Liver (tissue), 10 donors: ENCODE measurements at places on chromosomes 12 and 14.
A peak's percentile ranks its signal among the peaks of the same experiment; 100 is the strongest.

GRCh38 chr12:16600525-16600924, 5.4 kb downstream of the LMO3 start:
- DNase-seq, result no peak
- no peak overlapping the region for H3K27ac ChIP-seq

DNA sequence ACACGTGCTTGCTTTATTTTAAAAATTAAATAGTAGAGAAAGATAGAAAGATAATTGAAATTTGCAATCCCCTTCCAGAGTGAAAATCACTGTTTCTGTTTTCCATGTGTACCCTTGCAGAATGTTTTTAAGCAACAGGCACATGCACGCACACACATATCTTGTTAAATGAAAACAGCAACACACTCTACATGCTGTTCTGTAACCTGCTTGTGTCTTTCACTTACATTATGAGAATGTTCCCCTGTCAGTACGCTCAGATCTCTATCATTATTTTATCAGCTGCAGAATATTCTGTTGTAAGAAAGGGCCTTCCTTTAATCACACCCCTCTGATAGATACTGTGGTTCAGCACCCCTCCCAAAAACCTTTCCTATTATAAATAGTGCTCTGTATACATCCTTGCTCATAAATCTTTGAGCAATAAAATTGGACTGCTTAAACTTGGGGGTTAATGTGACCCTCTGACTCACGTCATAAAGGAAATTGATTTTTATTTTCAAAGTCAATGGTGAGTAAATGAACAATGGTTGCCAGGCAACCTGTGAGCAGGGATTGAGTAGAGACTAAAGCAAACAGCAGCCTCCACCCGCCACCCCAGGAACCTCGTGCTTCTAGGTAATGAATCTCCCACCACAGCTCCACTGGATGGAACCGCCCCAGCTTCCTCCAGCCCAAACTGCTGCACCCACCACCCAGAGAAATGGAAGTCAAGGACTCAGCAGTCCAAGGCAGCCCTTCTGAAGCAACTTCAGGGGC, 31.9 kb upstream of the CHGA start:
- H3K4me1 ChIP-seq, result no peaks in the 10 kb centered on the region
- H3K4me3 ChIP-seq, result no peak overlapping the region
- H3K27me3 ChIP-seq, result no peaks in the 10 kb centered on the region
- DNase-seq, result no peak

- H3K36me3 ChIP-seq, result no peaks in the 10 kb centered on the region
- no peaks in the 10 kb centered on the region for H3K27me3 ChIP-seq
- no peak for DNase-seq
Observed at GRCh38 chr12:25241167-25242020, 9.3 kb downstream of the KRAS start.

DNA sequence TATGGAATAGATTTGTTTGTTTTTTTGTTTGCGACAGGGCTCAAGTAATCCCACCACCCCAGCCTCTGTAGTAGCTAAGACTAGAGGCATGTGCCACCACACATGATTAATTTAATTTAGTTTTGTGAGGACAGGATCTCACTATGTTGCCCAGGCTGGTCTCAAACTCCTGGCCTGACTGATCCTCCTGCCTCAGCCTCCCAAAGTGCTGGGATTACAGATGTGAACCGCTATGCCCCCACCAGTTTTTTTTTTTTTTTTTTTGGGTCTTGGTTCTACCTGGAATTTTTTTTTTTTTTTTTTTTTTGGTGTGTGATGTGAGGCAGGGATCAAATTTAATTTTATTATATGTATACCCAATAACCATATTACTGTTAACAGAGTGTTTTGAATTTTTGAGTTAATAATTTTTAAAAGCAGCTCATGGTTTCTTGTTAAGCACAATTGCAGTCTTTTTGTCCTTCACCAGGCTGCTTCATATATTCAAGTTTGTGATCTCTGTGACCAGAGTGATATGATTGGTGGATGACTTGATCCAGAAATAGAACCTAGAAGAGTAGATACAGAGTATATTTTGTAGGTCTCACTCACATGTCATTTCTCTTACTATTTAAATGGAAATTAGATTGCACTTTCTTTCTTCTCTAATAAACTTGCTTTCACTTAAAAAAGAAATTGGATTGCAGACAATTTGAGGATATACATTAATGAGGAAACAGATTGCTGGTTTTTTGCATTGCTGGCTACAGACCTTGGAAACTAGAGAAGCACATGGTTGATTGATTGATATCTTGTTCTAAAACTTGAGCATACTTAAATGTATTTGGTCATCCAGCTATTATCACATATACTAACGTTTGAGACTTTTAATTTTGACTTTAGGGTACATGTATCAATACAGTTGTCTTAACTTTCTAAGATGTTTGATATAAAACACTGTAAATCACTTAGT, 13.2 kb downstream of the ADIPOR2 start:
- no peak for DNase-seq
- peaks cover 4% of the 10 kb centered on the region for H3K4me1 ChIP-seq
- no peak overlapping the region for H3K27ac ChIP-seq
- H3K27me3 ChIP-seq, result no peaks in the 10 kb centered on the region
- H3K36me3 ChIP-seq, result no peaks in the 10 kb centered on the region

- no peak overlapping the region for H3K27ac ChIP-seq
- no peak overlapping the region for H3K4me3 ChIP-seq
- no peaks in the 10 kb centered on the region for H3K36me3 ChIP-seq
Observed at GRCh38 chr12:87848248-87848868, 180.8 kb downstream of the C12orf50 start.

GRCh38 chr14:72594099-72594901, 299.6 kb downstream of the DPF3 start:
- no peaks in the 10 kb centered on the region for H3K36me3 ChIP-seq
- H3K27ac ChIP-seq, result no peak overlapping the region
- DNase-seq, result no peak
- H3K4me1 ChIP-seq, result no peaks in the 10 kb centered on the region
- H3K4me3 ChIP-seq, result no peak overlapping the region
- no peaks in the 10 kb centered on the region for H3K27me3 ChIP-seq

GRCh38 chr12:115543269-115543668, 734.2 kb downstream of the MED13L start:
- H3K4me3 ChIP-seq, result no peak overlapping the region
- no peaks in the 10 kb centered on the region for H3K4me1 ChIP-seq
- no peaks in the 10 kb centered on the region for H3K27me3 ChIP-seq

- no peak overlapping the region for H3K27ac ChIP-seq
- peak; percentile 42 for DNase-seq
- no peak overlapping the region for H3K4me3 ChIP-seq
- H3K27me3 ChIP-seq, result no peaks in the 10 kb centered on the region
- no peaks in the 10 kb centered on the region for H3K4me1 ChIP-seq
Observed at GRCh38 chr12:131390412-131391334, 320.2 kb upstream of the SFSWAP start.

DNA sequence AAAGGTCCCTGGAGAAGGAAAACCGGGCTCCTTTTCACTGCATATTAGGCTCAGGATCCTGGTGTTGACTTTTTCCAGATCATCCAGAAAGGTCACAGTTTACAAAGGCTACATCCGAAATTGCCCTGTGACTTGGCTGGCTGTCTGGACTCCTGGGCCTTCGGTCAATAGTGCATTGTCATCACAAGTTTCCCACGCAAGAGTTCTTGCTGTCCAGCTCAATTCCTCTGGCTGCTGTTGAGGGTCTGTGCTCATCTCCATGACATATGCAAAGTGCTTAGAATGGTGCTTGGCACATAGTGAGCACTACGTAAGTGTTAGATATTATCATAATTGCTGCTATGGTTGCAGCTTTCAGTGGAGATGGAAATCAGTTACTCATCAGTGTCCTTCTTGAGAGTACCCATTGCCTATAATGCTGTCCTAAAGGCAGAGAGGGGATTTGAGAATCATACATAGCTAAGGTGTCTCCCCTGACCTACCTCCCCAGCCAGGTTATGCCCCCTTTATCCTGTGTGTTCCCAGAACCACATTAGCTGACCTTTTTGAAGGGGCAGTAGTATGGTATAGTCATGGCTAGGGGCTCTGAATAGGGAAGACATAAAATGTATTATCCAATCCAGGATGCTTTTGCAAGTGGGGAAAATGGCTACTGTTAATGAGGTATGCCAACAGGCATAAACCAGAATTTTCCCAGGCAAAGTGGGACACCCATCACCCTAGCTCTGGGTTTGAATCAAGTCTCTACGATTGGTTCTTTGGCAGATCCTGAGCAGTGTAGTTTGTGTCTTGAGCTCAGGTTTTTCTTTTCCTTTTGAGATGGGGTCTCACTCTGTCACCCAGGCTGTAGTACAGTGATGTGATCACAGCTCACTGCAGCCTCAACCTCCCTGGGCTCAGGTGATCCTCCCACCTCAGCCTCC, 132.0 kb upstream of the CCND2 start:
- H3K4me1 ChIP-seq, result peaks cover 2% of the 10 kb centered on the region
- no peak overlapping the region for H3K27ac ChIP-seq
- no peaks in the 10 kb centered on the region for H3K27me3 ChIP-seq
- no peaks in the 10 kb centered on the region for H3K36me3 ChIP-seq
- no peak for DNase-seq
